ENCODE measurements at places on chromosomes 4 and X.

DNA sequence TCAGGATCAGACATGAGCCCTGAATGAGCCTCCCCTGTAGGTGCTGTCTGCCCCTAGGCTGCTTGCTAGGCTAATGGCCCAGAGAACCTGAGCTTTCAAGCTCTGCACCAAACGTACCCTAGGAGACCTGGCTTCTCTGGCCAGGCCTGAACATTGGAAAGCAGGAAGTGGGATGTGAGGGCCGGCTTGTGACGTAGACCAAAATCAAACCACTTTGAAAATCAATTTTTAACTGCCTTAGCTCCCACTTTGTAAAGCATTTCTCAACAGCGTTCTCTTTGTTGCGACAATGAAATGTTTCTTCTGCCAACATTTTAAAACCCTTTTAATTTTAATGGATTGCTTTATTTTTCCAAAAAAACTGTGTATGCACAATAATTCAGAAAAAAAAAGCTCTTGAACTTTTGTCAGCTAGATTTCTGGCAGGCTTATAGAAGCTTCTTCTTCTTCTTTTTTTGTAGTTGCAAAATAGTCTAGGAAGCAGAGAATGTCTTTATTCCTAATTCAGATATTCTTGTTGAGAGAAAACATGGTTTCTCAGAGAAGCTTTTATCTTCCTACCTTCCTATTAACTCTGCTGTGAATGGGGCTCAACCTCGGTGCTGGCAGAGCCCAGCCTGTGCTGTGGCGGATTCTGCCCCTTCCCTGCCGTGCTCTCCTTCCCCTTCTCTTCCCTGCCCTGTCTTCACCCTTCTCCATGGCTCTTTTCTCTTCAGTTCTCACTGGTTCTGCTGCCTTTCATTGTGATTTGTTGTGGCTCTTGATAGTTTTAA, 145.2 kb upstream of the SFRP2 start:
- no peak for DNase-seq

GRCh38 chr4:81109356-81109755, 78.8 kb downstream of the BMP3 start:
- no peak for DNase-seq

GRCh38 chrX:40721489-40722106, 13.7 kb downstream of the MED14 start:
- no peak for DNase-seq

- DNase-seq = no peak
Observed at GRCh38 chr4:4398430-4398829, 11.5 kb downstream of the NSG1 start.

GRCh38 chr4:99859618-99860017, 34.6 kb downstream of the LAMTOR3 start:
- no peak for DNase-seq

DNA sequence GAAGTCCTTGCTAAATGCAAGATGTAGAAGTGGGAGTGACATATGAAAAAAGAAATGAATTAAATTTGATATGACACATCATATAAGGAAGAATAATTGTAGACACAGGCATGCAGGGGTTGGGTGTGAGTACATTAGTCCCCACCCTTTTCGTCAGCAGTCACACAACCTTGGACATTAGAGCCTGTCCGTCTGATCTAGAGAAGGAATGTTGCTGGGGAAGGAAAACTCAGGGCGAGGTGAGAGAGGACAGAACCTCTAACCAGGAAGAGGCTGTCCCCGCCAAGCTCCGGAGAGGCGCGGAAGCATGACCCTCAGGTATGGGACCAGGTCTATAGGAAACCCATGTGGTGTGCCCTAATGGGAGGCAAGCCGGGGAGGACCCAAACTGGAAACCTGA, 102.1 kb downstream of the RELL1 start:
- no peak for DNase-seq

DNA sequence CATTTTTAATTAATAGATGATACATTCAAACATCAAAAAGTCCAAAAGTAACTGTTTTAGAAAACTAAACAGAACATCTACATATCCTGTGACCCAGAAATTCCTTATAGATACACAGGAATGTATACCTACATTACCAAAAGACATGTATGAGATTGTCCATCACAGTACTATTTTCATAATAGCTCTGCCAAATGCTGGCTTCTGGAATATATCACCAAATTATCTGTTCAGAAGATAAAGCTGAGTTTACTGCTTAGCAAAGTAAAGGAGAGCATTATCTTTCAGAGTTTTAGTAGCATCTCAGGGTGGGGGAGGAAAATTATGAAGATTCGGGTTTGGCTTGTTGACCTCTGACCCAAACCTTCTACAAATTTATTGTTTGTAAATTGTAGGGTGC, 368.9 kb upstream of the SLC7A11 start:
- DNase-seq = no peak

DNA sequence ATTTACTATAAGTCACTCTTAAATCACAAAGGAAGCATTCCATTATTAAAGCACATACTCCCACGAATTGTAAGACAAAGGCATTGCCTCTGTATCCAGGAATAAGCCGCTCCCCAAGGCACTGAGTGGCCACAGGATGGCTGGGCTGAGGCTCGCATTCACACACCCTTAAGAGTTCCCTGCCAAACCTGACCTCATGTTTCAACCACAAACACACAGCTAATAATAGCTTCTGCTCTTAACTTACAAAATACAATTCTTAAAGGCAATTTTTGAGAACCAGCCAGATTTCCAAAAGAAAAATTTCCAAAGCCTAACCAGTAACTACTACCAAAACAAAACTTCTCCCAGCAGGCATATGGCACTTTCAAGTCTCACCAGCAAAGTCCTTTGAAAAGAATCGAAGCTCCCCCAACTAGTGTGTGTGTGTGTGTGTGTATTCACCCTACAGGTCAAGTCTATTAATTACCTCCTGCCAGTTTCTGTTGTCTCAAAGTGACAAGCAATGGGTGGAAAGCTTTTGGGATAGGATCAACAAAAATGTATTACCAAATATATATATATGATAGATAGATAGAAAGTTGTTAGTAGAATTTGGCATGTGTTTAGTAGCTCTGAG, 36.0 kb downstream of the ARHGAP6 start:
- peak; percentile 59 for DNase-seq

- DNase-seq = no peak
Observed at GRCh38 chr4:102036016-102036415, 245.5 kb downstream of the BANK1 start.

DNA sequence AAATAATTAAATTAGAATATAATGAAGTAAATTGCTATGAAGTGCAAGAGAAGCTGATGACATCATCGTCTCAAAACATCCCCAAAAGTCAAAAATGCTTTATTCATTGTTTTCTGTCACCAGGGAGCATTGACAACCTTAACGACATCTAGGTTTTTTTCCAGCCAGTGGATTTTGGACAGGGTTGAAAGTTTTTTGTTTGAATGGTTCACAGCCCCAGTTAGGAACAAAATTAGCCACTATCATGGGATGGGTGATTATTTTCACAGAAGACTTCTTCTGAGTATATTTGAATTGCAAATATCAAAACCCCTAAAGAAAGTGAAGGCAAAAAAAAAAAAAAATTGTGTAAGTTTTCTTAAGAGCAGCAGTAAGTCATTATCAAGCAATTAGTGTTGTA, 826.1 kb downstream of the STPG2 start:
- DNase-seq = no peak

DNA sequence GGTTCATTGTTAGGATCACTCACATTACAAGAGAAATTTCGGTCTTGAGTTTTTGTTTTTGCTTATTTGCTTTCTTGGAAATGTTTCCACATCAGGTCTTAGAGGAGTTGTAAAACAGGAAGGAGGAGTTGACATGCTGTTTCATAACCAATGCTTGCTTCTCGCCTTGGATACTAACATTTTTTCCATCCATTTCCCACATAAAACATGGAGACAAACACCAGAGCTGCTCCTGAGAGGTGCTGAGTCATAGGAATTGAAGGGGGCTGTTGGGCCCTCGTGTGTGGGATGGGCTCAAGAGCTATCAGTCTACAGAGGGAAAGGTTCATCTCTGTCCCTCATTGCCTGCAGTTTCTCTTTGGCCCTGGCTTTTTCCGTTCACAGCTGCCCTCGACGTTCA, 29.9 kb downstream of the TBL1X start:
- DNase-seq = no peak

DNA sequence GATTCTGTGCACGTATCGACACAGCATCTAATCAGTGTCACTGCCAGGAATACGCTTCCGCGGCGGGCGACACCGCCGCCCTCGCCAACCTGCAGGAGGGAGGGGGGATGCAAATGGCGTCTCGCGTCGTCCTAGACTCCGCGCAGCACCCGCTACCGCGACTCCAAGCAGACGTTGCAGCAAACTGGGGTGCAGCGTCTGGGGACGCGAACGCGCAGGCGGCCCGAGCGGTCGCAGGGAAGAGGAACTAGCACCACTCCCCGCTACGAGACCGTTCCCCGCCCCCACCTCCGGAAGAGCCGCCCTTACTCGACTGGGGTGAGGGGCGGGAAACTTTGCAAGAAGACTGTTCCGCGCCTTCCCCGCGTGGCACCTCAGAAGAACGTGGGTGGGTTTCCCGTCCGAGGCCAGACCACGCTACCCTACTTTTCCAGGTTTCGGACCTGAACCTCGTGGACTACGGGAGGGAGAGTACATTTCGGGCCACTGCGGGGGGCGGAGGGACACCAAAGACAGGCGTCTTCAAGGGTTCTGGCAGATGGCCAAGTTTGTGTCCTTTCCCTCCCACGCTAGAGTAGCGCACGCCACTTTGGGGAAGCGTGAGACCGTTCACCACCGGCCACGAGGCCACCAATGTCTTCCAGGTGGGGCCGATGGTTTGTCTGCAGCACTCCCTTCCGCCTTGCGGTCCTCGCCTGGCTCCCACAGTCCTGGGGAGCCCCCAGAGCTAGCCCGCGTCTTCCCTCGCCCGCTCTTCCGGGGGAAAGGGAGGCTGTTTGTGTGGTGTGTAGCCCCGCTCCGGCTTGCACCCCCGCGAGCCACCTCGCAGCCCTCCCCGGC, 78.0 kb upstream of the BCOR start:
- peak; percentile 81 for DNase-seq

GRCh38 chrX:25754399-25754798, 383.7 kb upstream of the MAGEB18 start:
- no peak for DNase-seq

DNA sequence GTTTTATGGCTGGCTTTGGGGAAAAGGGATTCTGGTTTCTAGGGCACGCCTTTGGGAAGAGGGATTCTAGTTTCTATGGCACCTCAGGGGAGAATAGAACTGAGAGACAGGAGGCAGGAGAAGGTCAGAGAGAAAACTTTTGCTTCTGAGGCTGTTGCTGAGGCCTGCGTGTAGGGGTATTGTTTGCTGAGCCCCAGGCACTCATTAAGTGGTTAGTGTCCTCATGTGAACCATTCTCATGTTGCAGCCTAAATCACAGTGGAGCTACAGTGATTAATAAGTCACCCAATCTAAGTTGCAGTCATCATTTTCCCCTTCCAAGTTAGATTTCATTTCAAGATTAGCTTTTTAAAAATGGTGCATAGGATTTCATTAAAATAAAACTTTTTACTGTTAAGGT, 29.0 kb downstream of the VCX3A start:
- DNase-seq = peak; percentile 71

DNA sequence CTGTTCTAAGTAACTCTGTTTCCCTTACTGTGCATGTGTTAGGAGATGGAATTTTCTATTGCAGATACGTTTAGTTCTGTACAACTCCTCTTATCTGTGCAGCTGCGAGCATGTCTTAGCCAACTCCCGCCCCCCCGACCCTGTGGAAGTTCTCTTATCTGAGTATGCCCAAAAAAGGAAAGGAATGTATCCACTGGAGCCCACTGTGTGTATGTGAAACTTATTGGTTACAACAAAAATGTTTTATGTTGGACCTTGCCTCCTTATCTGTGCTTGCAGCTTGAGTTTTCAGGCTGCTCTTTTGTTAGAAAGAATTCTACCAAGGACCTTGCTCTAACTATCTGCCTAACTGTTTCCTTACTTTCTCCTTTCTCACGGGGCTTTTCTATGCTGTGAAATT, 24.2 kb upstream of the DCAF8L2 start:
- DNase-seq = no peak

DNA sequence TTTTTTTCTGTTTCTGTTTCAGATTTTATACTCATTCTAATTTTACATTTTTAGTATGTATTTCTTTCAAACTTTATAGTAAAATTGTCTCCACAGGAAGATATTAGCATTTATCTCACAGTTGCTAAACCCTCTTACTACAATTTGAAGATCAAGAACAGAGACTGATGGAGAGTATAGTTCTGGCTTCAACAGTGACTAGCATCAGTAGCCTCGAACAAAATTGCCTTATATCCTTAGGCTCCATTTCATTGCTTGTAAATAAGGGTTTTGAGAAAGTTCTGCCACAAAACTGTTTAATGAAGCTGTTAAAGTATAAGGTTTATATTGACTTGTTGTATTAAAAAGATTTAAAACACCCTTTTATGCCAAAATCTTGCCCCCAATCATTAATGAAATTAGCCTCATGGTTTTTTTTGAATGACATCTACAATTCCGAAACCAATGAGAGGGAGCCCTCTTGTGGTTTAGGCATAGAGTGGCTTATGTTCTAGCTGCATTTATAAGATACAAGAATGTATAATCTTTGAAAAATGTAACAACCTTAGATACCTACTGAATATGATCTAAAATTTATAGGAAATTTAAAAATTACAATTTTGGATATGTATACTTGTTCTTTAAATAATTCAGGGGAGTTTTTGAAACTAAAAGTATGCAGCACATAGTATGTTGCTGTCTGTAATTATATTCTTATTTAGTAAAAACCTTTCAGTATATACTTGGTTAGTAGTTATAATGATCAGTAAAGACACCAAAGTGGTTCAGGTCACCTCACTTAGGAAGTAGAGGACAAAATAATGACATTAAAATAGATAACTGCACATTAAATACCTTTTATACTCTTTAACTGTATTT, 109.8 kb upstream of the HPGD start:
- DNase-seq = peak; percentile 40

DNA sequence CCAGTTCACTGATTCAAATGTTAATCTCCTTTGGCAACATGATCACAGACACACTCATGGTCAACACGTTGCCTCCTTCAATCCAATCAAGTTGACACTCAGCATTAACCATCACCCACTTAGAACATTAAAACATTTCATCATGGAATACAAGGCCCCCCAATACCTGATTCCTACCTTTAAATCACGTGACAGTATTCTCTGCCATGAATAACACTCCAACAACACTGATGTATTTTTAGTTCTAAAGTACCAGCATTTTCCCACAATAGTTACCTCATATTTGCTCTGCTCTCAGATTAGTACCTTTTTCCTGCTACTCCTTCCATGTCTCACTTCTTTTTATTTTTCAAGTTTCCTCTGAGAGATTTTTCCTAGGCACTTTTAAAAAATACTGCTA, 19.6 kb downstream of the IL13RA2 start:
- DNase-seq = no peak

GRCh38 chr4:123977641-123978081, 581.1 kb downstream of the SPRY1 start:
- DNase-seq = no peak

GRCh38 chrX:10186355-10186754, 29.6 kb downstream of the CLCN4 start:
- no peak for DNase-seq

GRCh38 chrX:24561121-24561520, 86.0 kb downstream of the PCYT1B start:
- DNase-seq = no peak

GRCh38 chrX:19381326-19381725, 37.6 kb downstream of the PDHA1 start:
- no peak for DNase-seq

All from SJCRH30 (cell line).